Foreskin keratinocyte (primary cell): ENCODE measurements at places on chromosomes 1 and 21. TPM values are rescaled to one million over a fixed set of nuclear protein-coding genes. Genes with fewer than 3 reads are reported as not detected.

PCNX2 gene
- 18.2 and 23.6 TPM in 2 replicates for total RNA-seq

ANGPTL3 gene
- total RNA-seq, result not detected in 2 replicates

CAMK2N1 gene
- total RNA-seq, result 57.3 and 76.4 TPM in 2 replicates

MIXL1 gene
- not detected in 2 replicates for total RNA-seq
